ENCODE measurements at places on chromosomes 3 and 15.

DNA sequence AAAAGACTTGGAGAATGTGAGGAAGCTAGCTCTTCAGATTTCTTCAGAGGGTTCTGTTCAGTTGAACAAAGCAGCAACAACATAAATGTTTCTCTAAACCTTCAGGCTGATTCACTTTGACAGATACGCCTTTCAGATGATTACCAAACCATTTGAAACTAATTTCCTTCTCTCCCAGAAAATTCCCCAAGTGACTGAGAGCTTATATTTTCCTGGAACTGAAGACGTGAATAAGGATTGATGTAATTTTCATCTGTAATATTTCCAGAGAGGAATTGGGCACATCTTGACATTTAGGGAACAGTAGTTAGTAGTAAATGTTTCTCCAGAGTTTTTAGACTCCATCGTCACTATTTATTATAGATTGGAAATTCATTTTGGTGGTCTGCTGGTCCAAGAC is 108.6 kb upstream of the AADACL2 start:
- no peak for DNase-seq

DNA sequence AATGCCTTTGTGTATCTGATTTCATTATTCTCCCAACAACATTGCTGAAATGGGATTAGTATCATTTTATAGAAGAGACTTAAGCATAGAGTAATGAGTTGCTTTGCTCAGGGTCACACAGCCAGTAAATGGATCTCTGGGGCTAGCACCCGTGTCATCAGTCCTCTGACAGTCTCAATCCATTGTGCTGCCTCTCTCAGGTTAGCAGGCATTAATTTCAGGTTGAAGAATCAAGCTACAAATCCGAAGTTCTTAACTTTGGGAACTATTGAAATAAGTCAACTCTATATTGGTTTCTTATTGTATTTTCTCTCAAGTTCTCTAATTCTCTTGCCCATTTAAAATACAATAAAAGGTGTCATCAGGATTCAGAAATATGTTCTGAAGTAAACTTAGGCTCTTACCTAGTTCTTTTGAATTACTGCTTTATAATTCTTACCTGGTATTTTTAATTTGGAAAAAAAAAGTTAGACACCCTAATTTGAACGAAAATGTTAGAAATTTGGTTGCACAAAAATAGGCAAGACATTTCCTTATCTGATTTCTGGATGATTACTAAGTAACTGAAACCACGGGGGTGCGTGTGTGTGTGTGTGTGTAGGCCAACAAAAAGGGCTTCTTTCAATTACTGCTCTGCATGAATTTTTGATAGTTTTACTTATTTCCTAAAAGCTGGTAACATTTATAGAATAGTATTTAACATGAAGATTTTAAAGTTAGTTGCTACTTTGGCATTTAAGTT is 189.8 kb downstream of the MBNL1 start:
- no peak for DNase-seq

DNA sequence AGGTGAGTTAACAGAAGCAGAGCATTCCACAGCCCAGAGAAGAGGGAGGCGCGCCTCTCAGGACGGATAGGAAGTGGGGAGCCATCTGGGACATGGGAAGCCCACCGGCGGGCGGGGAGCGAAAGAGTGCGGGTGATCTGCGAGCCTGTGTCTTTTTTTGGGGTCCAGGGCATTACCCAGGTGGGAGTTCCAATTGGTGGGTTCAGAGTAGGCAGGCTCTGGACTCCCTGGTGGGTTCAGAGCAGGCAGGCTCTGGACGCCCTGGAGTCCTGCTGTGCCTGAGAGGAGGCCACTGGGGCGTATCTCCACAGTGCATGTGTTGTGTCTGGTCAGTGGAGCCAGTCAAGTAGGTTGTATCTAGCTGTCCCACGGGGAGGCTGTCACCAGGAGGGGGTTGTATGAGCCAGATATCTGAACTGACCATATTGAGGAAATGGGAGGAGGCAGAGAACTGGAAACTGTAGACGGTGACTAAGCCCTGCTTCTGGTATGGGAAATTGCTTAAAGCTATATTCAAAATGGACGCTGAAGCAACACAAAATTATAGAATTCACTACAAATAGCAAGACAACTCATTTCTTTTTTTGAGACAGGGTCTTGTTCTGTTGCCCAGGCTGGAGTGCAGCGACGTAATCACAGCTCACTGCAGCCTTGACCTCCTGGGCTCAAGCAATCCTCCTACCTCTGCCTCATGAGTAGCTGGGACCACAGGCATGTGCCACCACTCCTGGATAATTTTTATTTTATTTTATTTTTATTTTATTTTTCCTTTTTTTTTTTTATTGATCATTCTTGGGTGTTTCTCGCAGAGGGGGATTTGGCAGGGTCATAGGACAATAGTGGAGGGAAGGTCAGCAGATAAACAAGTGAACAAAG is 34.5 kb upstream of the CHST2 start:
- no peak for DNase-seq

DNA sequence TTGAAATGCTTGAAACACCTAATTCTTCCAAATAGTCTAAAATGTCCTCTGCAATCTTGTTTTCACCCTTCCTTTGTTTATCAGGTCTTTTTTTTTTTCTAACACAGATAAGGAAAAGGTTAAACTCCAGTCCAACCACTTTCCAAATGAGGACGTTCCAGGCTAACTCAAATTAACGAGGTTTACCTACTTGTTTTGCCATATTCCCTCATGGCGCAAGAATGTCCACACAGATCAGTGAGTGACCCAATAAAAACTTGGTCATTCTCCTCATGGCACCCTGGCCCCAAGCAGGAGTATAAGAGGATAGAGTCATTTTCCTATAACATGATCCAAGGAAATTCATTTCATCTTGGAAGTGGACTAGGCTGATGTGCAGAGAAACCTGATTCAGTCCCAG is 6.6 kb upstream of the LIPC start:
- no peak for DNase-seq

DNA sequence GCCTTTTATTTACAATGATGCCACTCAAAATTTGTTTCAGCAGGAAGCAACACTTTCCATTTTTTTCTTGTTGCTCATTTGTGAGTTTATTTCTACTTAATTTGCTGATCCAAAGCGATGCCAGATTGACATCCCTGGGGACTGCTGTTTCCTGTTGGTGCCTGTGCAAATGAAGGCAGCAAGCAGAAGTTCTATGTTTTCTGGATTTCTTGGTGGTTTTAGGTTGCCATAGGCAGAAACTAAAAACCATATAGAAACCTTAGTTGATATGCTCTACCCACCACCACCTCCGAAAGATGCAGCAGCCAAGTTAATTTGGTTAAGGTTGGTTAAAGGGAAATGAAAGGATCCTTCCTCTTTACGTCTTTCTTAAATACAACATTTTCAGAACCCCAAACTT is 356.2 kb downstream of the RBMS3 start:
- no peak for DNase-seq

- DNase-seq = no peak
Measured at GRCh38 chr3:128665362-128666021, 14.9 kb upstream of the RPN1 start.

DNA sequence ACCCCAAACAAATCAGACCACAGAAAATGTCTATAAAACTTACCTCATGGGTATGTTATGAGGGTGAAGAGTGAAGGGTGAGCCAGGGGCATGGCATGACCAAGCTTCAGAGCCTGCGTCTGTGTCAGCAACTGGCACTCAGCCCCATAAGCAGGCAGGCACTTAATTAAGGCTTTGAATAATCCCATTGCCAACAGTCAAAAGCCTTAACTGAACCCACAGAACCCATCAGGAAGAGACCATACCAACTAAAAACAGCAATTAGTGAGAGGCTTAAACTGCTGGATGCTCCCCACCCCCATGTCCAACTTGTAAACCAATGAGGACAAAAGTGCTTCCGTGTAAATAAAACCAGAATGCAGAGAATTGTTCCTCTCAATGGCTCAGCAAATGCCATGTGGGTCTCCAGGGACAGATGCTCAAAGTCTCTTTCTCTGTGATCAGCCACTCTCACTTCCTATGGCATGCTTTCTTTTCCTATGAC is 126.0 kb downstream of the MYLK start:
- no peak for DNase-seq

DNA sequence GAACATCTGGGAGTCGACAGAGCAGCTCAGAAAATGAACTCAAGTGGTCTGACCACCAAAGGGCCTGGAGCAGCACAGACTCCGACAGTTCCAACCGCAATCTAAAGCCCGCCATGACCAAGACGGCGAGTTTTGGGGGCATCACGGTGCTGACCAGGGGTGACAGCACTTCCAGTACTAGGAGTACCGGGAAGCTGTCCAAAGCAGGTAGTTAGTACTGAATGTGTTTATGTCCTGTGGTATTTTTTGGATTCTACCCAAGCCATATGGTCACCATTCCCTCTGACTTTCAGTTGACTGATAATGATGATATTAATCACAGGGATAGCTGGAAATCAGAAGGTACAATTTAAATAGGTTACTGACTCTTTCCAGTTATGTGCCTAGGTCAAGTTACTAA is 82.3 kb downstream of the ARPP21 start:
- no peak for DNase-seq

DNA sequence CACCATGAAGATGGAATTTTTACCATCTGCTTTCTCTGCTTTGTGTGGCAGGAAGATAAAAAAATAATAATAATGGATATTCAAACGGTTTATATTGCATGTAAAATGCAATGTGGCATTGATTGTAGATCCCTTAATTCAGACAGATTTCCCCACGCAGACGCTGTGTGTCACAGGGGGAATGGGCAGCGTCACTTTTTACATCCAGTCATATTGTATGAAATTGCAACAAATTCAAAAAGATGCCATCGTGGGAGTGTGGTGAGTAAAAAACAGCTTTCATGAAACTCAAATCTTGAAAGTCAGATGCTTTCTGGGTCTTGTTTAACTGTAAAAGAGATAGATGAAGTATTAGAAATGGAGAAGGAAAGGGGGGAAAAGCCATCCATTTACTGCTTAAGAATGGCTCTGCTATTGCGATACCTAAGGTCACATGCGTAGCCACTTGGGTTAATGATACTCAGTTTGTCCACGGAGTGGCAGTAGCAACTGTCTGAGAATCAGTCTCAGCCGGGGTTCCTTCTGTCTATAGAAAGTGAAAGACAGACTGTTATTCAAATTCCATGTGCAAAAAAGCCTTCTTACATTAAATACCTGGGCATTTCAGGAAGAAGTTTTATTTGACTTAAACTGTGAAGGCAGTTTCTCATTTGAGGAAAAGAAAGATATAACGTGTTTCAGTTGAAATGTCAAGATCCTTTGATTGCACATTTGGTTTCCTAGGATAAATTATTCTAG is 28.5 kb downstream of the BTD start:
- DNase-seq = peak; percentile 69

DNA sequence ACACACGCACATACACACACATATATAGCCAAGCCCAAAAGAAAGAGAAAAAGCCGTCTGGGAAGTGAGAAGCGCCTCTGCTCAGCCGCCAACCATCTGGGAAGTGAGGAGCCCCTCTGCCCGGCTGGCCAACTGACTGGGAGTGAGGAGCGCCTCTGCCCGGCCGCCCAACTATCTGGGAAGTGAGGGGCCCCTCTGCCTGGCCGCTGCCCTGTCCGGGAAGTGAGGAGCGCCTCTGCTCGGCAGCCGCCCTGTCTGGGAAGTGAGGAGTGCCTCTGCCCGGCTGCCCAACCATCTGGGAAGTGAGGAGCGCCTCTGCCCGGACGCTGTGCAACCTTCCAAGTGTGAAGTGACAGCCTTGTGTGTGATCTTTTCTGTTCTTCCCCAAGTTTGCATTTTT is 49.2 kb downstream of the FHIT start:
- DNase-seq = no peak

DNA sequence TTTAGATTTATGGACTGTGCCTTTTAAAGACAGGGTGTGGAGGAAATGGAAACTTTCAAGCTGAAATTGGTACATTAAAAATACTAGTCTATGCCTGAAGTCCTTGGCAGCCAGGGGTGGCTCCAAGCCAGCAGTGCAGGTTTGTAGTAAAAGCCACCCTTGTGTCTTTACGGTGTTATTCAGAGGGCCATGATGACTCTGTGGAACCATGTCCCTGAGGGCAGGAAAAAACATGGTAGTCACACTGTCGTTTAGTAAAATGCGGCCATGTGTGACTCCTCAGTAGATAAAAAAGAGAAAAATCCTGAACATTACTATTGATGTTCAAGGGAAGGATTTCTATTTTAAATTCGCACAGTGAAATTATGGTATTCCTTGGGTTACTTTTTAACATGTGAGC is 2.7 kb downstream of the FAN1 start:
- DNase-seq = no peak

DNA sequence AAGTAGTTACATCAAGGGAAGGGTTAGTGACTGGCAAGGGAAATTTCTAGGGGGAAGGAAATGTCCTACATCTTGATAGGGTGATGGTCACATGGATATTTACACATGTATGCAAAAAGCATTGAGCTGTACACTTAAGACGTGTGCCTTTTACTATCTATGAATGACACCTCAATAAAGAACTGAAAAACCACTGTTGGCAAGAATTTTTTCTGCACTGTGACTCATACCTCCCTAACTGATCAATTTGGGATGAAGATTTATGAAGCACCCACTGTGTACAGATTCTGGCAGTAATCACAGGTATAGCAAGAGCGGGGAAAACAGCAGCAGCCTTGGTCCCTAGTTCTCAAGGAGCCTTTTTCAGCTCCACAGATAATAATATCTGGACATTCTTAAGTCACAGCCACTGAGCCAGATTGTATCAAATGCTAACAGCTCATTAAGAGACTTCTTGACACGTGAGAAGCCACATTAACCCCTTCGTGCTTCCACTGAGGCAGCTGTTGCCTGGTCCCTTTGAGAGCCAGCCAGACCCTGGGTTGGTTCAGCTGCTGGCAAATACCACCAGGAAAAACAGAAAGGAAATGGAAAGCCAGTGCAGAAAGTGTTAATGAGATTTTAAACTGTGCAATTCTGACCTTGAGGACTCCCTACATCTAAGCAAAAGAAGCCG is 32.0 kb upstream of the GALNT15 start:
- no peak for DNase-seq

DNA sequence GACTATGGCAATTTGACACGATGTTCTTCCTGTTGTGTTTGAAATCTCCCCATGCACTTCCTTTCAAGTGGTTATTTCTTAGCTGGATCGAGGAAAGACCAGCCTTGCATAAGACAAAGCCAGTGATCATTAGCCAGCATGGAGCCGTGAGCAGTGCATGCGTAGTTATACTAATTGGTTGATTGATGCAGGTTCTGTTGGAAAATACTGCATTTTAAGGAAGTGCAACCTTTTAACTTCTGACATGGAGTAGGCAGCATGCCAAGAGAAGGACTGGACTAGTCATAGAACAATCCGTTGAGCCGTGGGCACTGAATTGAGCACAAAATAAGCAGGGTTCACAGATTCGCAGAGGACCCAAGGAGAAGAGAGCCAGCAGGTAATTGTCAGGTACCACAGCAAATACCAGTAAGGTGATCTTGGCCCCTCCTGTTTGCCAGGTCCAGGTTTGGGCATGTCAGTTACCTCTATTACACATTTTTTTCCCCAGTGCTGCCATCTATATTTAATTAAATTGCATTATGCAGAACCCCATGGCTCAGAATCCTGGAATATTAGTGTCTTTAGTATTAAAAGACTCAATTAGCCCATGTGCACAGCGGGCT is 29.0 kb upstream of the BCL6 start:
- DNase-seq = no peak

- DNase-seq = no peak
Measured at GRCh38 chr15:77858792-77859490, 218.6 kb downstream of the TBC1D2B start.

Data from activated CD4-positive, alpha-beta T cell treated with anti-CD3 and anti-CD28 coated beads for 4 hours (primary cell).